Prostate gland (tissue), 2 donors: ENCODE measurements at places on chromosomes 6 and 20. TPM values are rescaled to one million over a fixed set of nuclear protein-coding genes. Genes with fewer than 3 reads are reported as not detected.

Gene PTPRT
- 3.5 TPM for total RNA-seq

Gene GMEB2
- 18.4 TPM for total RNA-seq

Gene CABLES2
- total RNA-seq = 4.1 TPM

Gene LRFN2
- total RNA-seq = not detected

Gene SAPCD1
- total RNA-seq = 1.9 TPM

Gene COX4I2
- 3.6 TPM for total RNA-seq

Gene TMEM74B
- 3.6 TPM for total RNA-seq

Gene LY86
- total RNA-seq = 1.5 TPM

Gene SOBP
- total RNA-seq = 15.8 TPM

Gene SYNJ2
- 19.9 TPM for total RNA-seq

Gene FBXO30
- 6.5 TPM for total RNA-seq

Gene GGT7
- 22.0 TPM for total RNA-seq

Gene COL10A1
- not detected for total RNA-seq

Gene RHAG
- total RNA-seq = not detected

Gene TRIM40
- total RNA-seq = not detected

Gene KCNK16
- total RNA-seq = not detected

Gene PNRC1
- total RNA-seq = 216 TPM

Gene MYB
- 7.2 TPM for total RNA-seq

Gene RALY
- total RNA-seq = 120 TPM

Gene BMP5
- total RNA-seq = 2.1 TPM

Gene MAK
- 1.8 TPM for total RNA-seq

Gene NPEPL1
- 25.7 TPM for total RNA-seq

Gene VSTM2L
- total RNA-seq = 69.5 TPM

Gene PXT1
- total RNA-seq = 6.3 TPM

Gene NAPB
- total RNA-seq = 24.3 TPM

Gene FANCE
- 14.0 TPM for total RNA-seq

Gene SIRPG
- total RNA-seq = 0.32 TPM

Gene RIMS4
- total RNA-seq = 1.0 TPM

Gene PRL
- total RNA-seq = not detected

Gene AGER
- 3.3 TPM for total RNA-seq

Gene BEND6
- total RNA-seq = 0.32 TPM

Gene SLC22A2
- total RNA-seq = not detected

Gene SCUBE3
- 3.4 TPM for total RNA-seq

Gene WFDC12
- not detected for total RNA-seq

Gene FAM83B
- total RNA-seq = 4.0 TPM

Gene BTBD3
- total RNA-seq = 36.2 TPM

Gene HLA-DMA
- total RNA-seq = 9.6 TPM

Gene CGA
- total RNA-seq = 2.2 TPM

Gene TFAP2C
- total RNA-seq = 9.4 TPM

Gene IMPG1
- not detected for total RNA-seq
